ENCODE measurements at places on chromosomes 3 and 15. TPM values are rescaled to one million over a fixed set of nuclear protein-coding genes. Genes with fewer than 3 reads are reported as not detected.
A peak's percentile ranks its signal among the peaks of the same experiment; 100 is the strongest.

GRCh38 chr15:73941044-73941443, 14.8 kb downstream of the LOXL1 start:
- no peak for DNase-seq

DNA sequence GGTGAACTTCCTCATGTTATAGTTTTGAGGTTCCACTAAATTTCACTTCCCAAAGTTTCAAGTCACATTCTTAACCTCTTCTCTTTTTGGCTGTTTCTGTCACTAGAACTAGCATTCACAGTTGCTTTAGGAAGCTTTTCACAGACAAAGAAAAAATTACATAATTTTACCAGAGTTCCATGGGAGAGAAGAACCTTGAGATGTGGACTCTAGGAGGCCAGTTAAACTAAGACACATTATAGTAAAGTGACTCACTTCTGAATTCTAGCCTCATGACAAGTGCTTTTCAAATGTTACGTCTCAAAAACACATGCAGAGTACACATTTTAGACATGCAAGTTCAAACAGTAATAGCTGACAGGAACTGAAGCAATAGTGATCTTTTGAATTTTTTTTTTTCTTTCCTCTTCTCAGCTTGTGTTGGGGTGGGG, 39.9 kb upstream of the LRTM1 start:
- DNase-seq = no peak

Gene FLNB
- total RNA-seq = 26.0 TPM

Gene EBLN2
- 5.5 TPM for total RNA-seq

Gene BCL2A1
- 110 TPM for total RNA-seq

GRCh38 chr15:78350058-78350457, 9.9 kb downstream of the CRABP1 start:
- DNase-seq = no peak

- peak; percentile 20 for DNase-seq
Measured at GRCh38 chr3:109050591-109051167, 67.3 kb downstream of the MORC1 start.

Measured in activated CD4-positive, alpha-beta memory T cell treated with anti-CD3 and anti-CD28 coated beads for 36 hours (primary cell).